ENCODE measurements at places on chromosomes 7 and 10.

- no peak for DNase-seq
These were observed 103.1 kb downstream of the INHBA start for GRCh38 chr7:41599760-41600159.

DNA sequence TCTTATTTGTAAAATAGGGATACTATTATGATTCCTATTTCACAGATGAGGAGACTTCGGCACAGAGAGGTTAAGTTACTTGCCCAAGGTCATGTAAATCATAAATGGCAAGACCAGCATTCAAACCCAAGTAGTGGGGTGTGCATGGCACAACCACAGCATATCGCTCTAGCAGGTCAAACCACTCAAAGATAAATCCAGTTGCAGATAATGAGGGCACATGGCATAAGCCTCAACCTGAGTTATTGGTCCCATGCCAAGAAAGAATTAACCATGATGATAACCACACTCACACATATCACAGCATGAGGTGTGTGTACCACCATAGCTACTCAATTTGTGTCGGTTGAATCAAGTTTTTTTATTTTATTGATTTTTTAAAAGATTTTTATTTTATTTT lies 180.5 kb downstream of the CREB5 start:
- DNase-seq: no peak

GRCh38 chr7:64625114-64626082 lies 40.5 kb upstream of the ZNF107 start:
- DNase-seq: no peak

- no peak for DNase-seq
These were observed 349.9 kb upstream of the NFE2L3 start for GRCh38 chr7:25802057-25802456.

All from kidney (tissue), 22 donors.